ENCODE measurements at places on chromosomes 2 and 18.

- no peaks in the 10 kb centered on the region for H3K36me3 ChIP-seq
- no peak for DNase-seq
- H3K4me1 ChIP-seq: no peaks in the 10 kb centered on the region
- H3K4me3 ChIP-seq: no peak overlapping the region
- H3K27ac ChIP-seq: no peak overlapping the region
- peaks cover 16% of the 10 kb centered on the region for H3K27me3 ChIP-seq
These were observed 14.2 kb upstream of the TTC21B start for GRCh38 chr2:165967746-165968145.

- peak overlapping the region; percentile 86 for H3K4me3 ChIP-seq
- peaks cover 83% of the 10 kb centered on the region for H3K4me1 ChIP-seq
- H3K27me3 ChIP-seq: no peaks in the 10 kb centered on the region
These were observed 25.8 kb downstream of the BIN1 start for GRCh38 chr2:127080938-127081755.

GRCh38 chr18:2572171-2572569 is 813 bp downstream of the NDC80 start:
- H3K27ac ChIP-seq: peak overlapping the region; percentile 97
- H3K36me3 ChIP-seq: peaks cover 28% of the 10 kb centered on the region
- H3K4me3 ChIP-seq: peak overlapping the region; percentile 97

GRCh38 chr2:175441181-175441761 is 259.8 kb upstream of the ATP5MC3 start:
- no peaks in the 10 kb centered on the region for H3K36me3 ChIP-seq
- no peak overlapping the region for H3K27ac ChIP-seq
- no peak overlapping the region for H3K4me3 ChIP-seq
- peaks cover 2% of the 10 kb centered on the region for H3K27me3 ChIP-seq

GRCh38 chr18:77482190-77483085 is 232.8 kb downstream of the GALR1 start:
- H3K27me3 ChIP-seq: peaks cover 6% of the 10 kb centered on the region
- H3K4me1 ChIP-seq: no peaks in the 10 kb centered on the region
- no peak overlapping the region for H3K27ac ChIP-seq
- DNase-seq: no peak

GRCh38 chr2:37923308-37924055 is 1.6 kb upstream of the RMDN2 start:
- H3K27ac ChIP-seq: no peak overlapping the region
- no peak for DNase-seq
- no peaks in the 10 kb centered on the region for H3K36me3 ChIP-seq
- H3K4me3 ChIP-seq: peak overlapping the region; percentile 88
- peaks cover 9% of the 10 kb centered on the region for H3K4me1 ChIP-seq

Data from activated T-helper 1 cell treated with anti-CD3 and anti-CD28 coated beads, Interleukin-12 subunit alpha, Interleukin-12 subunit beta, Interleukin-2, Interleukin-4 antibody, amounts not matched to agents 30 ng/mL and 10 ng/mL and 1 ng/mL, durations not matched to agents 14 hours and 24 hours and 36 hours (primary cell).